ENCODE measurements at places on chromosomes 6 and 20. TPM values are rescaled to one million over a fixed set of nuclear protein-coding genes. Genes with fewer than 3 reads are reported as not detected.

DSP gene
- 48.9 TPM for total RNA-seq

DEFB125 gene
- not detected for total RNA-seq

MTFR2 gene
- 13.6 TPM for total RNA-seq

WFDC10B gene
- total RNA-seq: not detected

FKBP1C gene
- 2.0 TPM for total RNA-seq

ASIP gene
- total RNA-seq: not detected
